ENCODE measurements at places on chromosomes 3 and 15. TPM values are rescaled to one million over a fixed set of nuclear protein-coding genes. Genes with fewer than 3 reads are reported as not detected.

- no peak for DNase-seq
Observed at GRCh38 chr15:92510163-92510882, 116.6 kb downstream of the ST8SIA2 start.

DNA sequence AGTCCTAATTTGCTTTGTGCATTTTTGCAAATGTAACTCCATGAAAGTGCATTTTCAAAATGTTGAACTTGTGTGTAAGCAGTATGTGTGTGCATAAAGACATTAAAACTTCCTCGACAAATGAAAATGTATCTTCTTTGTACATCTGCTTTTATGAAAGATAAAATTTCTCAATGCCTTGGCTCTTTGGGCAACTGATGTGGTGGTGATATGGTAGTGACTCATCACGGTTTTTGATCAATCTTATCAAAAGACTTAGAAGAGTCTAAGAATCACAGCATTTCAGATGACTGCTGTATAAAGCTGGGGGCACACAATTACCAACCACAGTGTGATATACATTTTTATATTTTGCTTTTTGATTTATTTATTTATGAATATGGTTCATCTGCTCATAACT is 5.4 kb upstream of the MASP1 start:
- DNase-seq = no peak

- no peak for DNase-seq
Observed at GRCh38 chr15:70920981-70921696, 28.5 kb downstream of the LRRC49 start.

- no peak for DNase-seq
Observed at GRCh38 chr3:157033001-157033400, 126.9 kb downstream of the CCNL1 start.

- peak; percentile 11 for DNase-seq
Observed at GRCh38 chr3:74532446-74532845, 82.0 kb downstream of the CNTN3 start.

The NUP210 gene
- polyA plus RNA-seq = 9.5 TPM

The GRK7 gene
- polyA plus RNA-seq = not detected
